ENCODE measurements at places on chromosomes 1 and 21.

DNA sequence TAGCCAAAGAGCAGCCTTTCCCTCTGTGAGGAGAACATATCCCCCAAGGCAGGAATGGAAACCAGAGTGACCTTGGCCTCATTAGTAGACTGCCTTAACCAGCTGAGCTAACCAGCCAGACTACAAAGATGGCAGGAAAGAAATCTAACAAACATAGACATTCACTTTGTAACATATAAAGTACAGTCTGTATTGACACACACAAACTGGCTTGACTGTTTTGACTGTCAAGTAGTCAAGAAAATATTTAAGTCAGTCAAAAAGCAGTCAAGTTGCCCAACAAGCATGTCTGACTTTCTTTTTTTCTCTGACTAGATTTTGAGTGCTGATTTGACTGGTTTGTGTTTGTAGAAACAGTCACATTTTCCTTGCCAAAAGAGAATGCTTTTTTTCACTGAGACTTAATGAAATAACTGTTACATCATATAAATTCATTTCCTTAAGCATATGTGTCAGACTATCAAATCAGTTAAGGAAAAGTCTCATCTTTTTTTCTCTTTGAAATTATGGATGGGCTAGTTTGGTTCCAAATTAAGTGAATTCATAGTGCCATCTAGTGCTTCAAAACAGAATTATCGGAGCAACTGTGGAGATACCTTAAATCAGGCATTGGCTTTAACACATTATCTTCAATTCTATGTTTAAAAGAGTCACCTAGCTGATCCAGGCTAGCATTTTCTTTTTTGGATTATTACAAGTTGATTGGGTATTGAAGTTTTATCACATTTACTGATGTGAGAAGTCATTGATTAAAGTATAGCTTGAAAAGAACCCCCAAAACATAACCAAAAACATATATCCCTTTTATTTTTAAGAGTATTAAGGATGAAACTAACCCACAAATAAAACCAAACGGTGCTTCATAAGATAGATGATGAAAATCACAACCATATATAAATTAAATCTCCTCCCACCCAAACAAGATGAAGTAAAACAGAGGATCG is 75.0 kb downstream of the ATP6V1G3 start:
- peak; percentile 9 for DNase-seq

DNA sequence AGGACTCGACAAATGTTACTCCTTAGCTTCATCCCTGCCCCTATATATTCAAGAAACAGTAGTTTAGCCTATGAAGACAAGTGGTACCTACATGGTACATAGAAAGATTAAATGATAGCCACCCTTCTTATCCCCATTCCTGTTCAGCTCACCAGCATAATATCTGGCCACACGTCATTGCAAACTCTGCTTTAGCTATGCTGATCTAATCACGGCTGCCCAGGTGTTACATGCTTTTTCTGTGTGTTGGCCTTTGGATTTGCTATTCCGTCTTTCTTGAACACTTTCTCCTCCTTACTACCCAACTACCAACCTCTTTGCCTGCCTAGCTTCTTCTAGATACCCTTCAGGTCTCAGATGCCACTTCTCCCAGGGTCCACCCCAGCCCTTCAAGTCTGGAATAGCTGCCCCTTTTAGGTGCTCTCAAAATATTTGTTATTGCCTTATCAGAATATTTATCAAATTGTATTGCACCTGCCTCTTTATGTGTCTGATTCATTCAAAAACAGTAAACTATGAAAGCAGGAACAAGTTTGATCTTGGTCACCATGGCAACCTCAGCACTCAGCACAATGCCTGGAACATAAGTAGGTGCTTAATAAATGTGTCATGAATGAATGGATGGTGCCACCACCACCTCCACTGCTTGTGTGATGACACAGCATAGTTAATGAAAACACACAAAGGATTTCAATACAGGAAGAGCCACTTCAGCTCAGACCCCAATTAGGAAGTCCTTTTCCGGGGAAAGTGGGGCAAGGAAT is 11.4 kb upstream of the DNASE2B start:
- DNase-seq, result no peak

DNA sequence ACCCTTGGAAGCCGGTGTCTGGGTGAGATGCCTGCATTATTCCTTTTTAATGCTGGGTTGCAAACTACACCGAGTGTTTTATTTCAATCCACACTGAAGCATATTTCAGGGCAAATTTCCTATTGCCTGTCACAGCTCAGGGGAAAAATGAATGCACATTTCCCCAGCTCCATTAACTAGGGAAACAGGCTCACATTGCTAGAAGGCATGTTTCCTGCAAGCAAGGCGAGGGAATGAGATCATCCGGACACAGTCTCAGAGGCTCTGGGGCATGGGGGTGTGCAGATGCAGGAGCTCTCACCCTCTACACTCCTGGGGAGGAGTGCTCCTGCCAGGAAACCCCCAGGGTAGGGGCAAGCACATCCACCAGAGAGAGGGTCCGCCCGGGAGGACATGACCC is 24.6 kb downstream of the SYT2 start:
- no peak for DNase-seq

- DNase-seq, result no peak
Measured at GRCh38 chr1:26028490-26028980, 7.0 kb downstream of the EXTL1 start.

GRCh38 chr1:242242983-242243382 is 244.1 kb upstream of the MAP1LC3C start:
- DNase-seq, result no peak

DNA sequence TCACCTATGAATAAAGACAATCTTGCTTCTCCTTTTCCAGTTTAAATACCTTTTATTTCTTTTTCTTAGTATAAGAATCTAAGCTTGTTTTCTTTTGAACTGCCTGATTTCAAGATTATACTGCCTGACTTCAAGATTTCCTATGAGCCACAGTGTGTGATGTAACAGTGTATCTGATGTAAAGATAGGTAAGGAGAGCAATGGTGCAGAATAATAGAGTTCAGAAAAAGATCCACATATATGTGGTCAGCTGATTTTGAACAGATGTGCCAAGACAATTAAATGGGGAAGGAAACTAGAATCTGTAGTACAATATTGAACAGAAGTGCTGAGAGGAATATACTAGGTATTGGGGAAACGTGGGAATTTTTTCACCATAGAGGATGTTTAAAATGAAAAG is 21.0 kb downstream of the EXO1 start:
- DNase-seq, result no peak

DNA sequence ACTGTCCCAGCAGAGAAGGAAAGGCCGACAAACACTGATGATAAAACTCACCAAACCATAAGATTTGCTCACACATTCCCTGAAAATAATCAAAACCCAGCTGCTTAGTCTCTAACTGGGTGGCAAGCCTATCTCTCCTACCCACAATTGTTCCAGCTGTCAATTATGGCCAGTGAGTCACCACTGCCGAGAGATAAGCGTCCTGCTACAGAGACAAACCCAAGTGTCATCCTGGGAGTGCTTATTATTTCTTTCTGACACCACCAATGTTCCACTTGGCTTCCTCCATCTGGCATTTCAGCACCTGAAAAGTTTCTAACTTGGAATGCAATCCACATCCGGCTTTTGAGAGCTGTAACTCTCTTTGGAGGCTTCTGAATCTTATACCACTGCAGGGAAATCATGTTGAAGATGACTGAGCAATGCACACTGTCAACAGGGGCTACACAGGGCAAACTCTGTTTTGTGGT is 51.5 kb upstream of the VAV3 start:
- no peak for DNase-seq

- no peak for DNase-seq
Measured at GRCh38 chr1:45403718-45404117, 63.5 kb upstream of the MUTYH start.

GRCh38 chr21:33339135-33339534 is 14.4 kb downstream of the IFNAR1 start:
- DNase-seq, result no peak

GRCh38 chr1:12595757-12596006 is 22.3 kb downstream of the DHRS3 start:
- no peak for DNase-seq

DNA sequence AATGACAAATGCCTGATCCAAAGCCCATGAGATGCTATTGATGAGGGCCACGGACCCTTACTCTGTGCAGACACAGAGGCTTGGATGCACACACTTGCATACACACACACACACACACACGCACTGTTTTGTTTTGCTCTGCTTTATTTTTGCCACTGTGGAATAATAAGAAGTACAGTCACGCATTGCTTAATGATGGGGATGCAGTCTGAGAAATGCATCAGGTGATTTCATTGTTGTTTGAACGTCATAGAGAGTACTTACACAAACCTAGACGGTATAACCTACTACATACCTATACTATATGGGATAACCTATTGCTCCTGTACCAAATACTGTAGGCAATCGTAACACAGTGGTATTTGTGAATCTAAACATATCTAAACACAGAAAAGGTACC is 104.4 kb downstream of the RHOU start:
- no peak for DNase-seq
